ENCODE measurements at places on chromosomes 16 and 17.

- DNase-seq, result no peak
Measured at GRCh38 chr17:77927777-77928518, 30.6 kb upstream of the TNRC6C start.

GRCh38 chr17:63998050-63998720, at the start of gene PRR29:
Gene PRR29 (plus strand): TSS chr17:63998351. CDS start chr17:63998365, 14 bp downstream.
- DNase-seq, result no peak

DNA sequence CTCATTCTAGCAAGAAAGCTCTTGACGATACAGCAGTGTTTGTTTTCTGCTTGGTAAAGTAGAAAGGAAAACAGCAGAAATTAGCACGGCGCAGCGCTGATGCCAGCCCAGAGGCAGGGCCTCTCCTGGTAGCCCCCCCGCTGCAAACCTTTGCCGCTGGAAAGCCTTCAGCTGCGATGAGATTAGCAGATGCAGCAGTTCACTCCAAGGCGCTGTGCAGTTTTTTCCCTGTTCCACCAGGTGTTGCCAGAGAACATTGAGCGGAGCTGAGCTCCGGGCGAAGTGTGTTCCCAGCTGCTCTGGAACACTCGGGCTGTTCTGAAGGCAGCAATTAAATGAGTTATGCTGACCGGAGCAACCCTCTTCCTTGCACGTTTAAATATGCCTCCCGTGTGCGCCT, 72.5 kb downstream of the RBFOX1 start:
- DNase-seq, result no peak

- DNase-seq, result no peak
Measured at GRCh38 chr17:71334048-71334751, 786.6 kb upstream of the SOX9 start.

DNA sequence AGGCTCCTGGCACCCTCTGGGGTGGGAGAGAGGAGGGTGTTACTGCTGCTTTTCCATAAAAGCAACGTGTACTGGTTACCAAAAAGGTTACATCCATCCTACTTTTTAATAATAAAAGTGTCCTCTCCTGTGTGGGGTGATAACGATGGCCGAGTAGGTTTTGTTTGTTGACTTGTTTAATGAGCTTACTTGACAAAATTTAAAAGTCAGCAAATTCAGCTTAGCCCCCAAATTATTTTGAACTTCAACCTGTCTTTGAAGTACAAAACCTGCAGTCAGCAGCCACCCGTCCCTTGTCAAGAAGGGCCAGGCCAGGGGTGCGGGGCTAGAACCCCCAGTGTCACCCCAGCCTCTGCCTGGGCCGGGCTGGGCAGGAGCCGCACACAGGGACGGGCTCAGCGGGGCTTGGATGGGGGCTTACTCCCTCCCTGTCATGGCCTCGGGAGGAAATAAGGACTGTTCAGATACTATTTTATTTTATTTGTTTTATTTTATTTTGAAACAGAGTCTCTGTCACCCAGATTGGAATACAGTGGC, 103.9 kb upstream of the CHMP6 start:
- no peak for DNase-seq

GRCh38 chr16:64217789-64218535, 903.9 kb downstream of the CDH11 start:
- DNase-seq, result no peak

GRCh38 chr17:48598736-48599135, 5.2 kb upstream of the HOXB5 start:
- DNase-seq, result no peak

- DNase-seq, result no peak
Measured at GRCh38 chr17:7223375-7223774, 3.6 kb downstream of the ACADVL start.

DNA sequence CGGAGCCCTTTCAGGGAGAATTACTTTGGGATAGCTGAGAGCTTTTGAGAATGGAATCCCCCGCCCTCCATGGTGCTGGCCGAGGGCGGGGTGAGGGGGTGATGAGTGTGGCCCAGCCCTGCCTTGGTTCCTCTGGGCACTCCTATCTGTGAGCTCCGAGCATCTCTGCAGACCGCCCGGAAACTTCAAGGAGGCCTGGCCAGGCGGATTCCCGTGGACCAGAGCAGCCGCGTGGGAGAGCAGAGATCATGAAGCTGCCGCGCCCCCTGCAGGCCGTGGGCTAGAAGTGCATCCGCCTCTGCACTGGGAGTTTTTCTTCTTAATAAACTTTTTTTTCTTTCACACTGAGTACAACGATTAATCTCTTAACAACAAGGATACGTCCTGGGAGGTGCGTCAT, 392.9 kb upstream of the EEF2KMT start:
- DNase-seq, result no peak

- DNase-seq, result no peak
Measured at GRCh38 chr17:77566151-77566550, 392.4 kb upstream of the TNRC6C start.

- DNase-seq, result no peak
Measured at GRCh38 chr17:39634384-39634871, 2.5 kb upstream of the STARD3 start.

GRCh38 chr17:40034426-40035161, 19.4 kb downstream of the CSF3 start:
- DNase-seq, result no peak

DNA sequence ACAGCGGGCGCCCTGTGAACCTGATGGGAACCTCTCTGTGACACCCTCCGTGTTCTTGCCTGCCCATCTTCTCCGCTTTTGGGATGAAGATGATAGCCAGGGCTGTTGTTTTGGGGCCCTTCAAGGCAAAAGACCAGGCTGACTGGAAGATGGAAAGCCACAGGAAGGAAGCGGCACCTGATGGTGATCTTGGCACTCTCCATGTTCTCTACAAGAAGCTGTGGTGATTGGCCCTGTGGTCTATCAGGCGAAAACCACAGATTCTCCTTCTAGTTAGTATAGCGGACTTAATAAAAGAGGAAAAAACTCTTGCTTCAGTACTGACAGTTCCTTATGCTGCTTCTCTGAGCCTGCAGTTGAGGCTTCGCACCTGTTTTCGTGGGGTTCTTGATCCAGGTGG, 10.5 kb downstream of the CDK5RAP3 start:
- no peak for DNase-seq

- DNase-seq, result no peak
Measured at GRCh38 chr16:73797115-73797514, 499.5 kb upstream of the PSMD7 start.

DNA sequence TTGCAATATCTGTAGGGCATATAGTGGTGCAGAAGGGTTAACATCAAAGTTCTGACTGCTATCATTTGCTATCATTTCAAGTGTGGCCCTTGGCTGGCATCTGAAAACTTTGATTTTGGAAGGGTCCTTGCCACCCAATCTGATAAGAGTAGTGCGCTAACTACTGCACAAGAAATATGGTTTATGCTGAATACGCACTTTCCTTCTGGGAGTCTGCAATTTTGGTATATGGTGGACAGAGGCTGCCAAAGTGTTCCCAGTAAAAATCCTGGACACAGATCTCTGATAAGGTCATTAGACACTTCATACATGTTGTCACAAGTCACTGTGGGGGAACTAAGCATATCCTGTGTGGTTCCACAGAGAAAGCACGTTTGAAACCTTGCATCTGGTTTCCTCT, 461.6 kb upstream of the CDH11 start:
- DNase-seq, result no peak

DNA sequence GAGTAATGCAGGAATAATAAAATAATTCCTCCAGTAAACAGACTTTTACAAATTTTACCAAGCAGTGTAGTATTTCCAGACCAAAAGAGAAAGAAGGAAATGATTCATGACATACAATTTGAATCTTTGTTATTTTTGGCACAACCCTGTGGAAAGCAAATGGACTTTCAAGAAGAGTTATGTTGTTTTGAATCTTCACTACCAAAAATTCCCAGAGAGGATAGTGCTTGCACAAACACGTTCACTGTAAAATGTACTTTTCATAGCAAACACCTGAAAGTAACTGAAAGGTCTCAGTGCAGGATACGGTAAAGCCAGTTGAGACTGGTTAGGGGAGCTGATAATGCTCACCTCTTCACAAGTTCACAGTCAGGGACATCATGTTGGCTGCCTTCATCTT, 107.1 kb downstream of the USP22 start:
- DNase-seq, result no peak

DNA sequence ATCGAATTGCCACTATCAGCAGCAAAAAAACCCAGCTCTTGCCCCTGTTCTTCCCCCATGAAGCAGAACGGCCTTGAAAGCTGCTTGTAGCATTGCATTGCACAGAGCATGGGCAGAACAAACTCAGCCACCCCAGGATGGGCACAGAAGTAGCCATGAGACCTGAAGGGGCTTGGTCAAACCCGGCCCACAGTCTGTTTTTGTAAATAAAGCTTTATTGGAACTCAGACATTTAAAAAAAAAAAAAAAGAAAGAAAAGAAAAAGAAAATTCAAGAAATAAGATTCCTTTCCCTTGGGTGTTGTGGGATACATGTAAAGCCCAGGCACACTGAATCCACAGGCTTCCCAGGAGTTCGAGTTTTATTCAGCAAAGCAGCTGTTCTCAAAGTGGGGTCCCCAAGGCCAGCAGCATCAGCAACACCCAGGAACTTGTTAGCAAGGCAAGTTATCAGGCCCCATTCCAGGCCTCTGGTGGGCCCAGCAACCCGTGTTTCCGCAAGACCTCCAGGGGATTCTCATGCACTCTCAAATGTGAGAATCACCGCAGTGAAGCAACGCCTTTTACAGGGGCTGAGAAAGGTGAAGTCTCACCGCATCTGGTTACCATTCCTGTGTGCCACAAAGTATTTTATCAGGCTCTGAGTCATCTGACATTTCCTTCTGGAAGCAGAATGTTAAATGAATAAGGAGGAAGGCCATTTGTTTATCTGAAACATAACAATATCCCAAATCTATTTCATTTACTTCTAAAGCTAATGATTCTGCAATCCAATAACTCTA, 108.2 kb downstream of the SLC39A11 start:
- DNase-seq, result peak; percentile 38

GRCh38 chr16:50021544-50021943, 3.5 kb upstream of the CNEP1R1 start:
- DNase-seq, result no peak

GRCh38 chr17:39629494-39629880, 2.7 kb downstream of the PPP1R1B start:
- no peak for DNase-seq

DNA sequence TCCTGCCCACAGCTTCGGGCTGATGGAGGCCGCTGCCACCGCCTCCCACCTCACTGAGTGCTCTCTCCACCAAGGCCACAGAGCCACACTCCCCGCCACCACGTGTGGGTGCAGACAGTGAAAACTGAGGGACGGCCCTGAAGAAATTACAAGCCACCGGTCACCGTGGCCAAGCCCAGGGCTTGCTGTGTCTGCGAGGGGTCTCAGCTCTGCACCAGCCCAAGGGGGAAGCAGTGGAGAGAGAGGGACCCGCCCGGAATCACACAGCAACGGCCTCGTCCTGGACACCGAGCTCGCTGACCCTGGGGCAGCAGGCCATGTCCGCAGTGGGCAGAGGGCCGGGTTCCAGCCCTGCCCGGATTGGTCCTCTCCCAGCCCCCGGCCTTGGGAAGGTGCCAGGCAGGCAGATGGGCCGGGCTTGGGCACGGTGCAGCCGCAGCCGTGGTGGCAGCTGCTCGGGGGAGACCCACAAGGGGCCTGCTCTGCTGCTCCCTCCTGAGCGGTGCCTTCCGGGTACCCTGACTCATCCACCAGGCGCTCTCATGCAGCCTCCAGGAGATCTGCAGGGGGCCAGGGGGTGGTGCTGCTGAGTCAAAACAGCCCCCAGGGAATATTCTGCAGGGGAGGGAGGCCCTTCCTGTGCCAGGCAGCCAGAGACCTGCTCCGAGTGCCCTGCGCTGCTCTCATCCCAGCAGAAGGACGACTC, 52.0 kb downstream of the CBFA2T3 start:
- DNase-seq, result peak; percentile 42

DNA sequence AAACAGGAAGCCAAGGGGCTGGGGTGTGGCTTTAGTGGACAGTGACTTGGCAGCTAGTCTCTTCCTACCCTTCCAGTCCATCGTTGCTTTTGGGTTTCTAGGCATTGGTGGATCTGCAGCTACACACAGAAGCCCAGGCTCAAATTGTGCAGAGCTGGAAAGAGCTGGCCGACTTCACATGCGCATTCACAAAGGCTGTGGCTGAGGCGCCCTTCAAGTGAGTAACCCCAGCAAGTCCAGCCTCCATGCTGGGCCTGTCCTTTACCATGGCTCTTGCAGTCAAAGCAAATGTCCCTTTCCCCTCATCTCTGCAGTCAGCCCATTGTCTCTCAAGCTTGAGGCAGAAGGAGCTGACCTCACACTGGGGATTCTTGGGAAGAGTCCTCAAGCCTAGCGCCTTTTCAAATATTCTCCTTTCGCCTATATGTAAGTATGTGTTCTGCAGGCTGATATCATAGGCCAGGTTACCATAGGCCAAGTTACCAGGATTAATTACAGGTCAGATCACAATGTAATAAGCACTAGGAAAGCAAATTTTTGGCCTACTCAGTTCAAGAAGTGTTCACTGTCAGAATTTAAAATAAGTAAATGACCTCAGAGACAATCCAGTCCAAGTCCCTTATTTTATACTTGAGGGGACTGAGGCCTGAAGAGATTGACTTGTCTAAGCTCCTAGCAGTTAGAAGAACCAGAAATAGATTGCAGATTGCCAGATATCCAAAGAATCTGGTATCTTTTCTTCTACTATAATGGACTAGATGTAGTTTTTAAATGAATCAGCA, 6.5 kb downstream of the EME1 start:
- no peak for DNase-seq

DNA sequence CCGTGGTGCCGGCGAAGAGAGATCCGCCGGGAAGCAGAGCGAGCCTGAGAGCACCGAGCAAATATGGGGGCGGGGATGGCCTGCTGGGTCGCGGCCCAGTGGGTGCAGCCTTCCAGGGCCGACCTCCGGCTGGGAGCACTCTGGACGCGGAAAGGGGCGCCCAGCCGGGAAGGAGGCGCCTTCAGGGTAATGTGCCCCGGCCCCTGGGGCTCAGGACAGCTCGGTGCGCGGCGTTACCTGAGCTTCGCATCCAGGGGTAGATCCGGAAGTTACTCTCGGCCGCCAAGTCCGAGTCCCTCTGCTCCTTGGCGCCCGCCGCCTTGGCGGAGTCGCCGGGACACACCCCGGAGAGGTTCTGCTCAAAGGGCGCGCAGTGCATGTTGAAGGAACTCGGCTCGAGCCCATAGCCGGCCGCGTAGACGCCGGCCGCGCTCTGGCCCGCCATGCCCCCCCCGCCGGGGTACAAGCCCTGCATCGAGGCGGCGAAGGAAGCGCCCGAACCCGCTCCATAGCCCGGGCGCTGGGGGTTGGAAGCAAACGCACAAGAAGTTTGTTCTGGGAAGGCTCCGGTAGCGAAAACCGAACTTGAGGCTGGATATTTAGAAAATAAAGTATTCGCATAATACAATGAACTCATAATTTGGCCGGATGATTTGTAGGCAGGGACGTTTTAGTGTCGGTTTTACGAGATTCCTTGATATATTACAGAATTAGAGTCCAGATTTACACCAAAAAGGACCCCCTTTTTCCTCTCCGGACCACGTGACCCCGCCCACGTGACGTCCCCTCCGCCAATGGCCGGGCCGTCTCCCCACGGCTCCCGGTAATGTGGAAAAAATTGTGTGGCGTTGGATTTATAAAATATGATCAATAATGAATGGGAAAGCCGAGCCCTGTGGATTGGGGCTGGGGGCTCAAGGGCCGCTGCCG, at the start of gene HOXB7:
Gene HOXB7, minus strand, starts transcription at position 736 of the 930 bp plus-strand sequence. Its CDS starts 99 bp downstream, at position 637.
- no peak for DNase-seq
